ENCODE measurements at places on chromosomes 5 and 9.

DNA sequence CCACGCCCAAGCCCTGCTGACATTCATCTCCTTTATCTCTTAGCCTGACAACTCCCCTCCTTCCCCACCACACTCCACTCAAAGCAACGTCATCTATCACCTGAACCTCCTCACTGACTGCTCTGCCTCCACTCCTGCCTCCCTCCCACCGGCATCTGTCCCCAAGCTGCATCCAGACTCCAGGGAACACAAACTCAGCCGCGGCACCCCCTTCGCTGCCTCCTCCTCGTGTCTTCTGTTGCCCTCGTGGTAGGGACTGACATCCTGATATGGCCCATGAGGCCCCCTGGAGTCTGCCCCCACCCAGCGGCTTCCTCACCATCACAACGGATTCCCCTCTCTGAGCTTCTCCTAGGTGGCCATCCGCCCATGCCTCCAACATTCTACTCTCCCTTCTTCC lies 101.0 kb upstream of the TAS2R1 start:
- DNase-seq = no peak

DNA sequence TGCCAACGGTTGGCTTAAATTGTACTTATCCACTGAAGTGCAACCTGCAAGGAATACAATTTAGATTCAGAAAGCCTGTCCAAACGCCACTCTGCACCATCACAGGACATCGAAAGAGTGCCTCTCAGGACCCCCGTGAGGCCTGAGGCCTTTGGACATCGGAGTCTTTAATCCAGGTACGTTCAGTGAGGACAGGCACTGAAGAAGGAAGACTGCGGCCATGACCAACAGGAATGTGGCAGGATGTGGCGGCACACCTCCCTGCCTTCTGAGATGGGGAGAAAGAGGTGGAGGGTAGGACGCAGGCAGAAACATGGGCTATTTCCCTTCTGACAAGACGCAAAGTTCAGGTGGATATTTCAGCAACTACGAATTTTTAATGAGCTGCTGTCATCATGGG lies 205.8 kb downstream of the FANCC start:
- DNase-seq = no peak

DNA sequence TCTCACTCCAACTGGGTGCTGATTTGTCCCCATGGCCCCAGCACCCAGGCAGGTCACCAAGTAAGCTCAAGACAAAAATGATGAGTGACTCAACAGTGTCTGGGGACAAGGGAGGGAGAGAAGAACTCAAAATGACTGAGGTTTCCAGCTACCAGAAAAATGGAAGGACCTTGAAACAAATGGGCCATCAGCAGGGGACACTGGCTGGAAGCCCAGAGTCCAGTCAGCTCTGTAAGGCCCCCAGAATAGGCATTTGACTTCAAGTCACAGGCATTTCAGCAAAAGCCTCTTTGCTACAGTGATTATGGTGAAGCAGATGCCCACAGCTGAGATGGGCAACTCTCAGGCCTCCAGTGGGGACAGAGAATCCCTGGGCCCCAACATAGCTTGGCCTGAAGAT lies 139.0 kb upstream of the GABRP start:
- DNase-seq = no peak

DNA sequence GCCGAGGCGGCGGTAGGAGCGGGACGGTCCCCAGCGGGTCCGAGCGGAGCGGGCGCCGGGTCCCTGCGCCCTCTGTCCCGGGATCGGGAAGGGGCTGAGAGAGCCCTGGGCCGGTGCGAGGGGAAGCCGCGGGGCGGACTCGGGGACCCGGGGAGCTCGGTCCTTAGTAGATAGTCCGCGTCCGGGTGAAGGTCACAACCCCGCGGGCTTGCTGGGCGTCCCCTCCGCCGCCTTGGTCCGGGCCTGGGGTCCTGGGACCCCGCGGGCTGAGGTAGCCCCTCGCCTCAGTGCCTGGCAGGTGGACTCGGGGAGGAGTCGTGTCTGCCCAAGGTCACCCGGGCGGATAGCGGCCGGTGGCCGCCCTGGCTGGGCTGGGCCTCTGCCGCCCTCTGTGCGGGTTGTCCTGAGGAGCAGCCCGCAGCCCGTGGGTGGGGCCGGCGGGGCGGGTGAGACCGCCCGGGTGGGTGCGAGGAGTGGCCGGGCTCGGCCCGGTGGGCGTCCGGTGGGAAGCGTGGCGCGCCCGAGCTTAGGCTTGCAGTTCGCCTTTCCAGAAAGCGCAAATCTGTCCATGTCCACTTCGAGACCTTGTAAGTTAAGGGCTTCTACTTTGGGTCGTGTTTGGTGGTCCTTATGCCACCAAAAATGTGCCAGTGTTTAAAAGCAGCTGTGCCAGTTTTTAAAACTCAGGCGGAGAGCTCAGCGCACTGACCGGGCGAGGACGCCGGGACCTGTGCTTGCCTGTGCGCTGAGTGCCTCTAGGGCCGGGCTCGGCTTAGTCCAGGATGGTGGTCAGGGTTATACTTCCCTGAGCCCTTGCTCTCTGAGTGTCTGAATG lies 554 bp downstream of the SDHA start:
- no peak for DNase-seq

Measured in activated naive CD4-positive, alpha-beta T cell treated with anti-CD3 and anti-CD28 coated beads, Interleukin-2, amount 50 U/mL, for 16 hours (primary cell).